A549 treated with ZK216348 at 1 μM for 4 hours (cell line): ENCODE measurements at places on chromosomes 7 and 10. TPM values are rescaled to one million over a fixed set of nuclear protein-coding genes. Genes with fewer than 3 reads are reported as not detected.

Gene GPAM
- total RNA-seq: 4.3 to 7.2 TPM (median 6.6 TPM) in 5 replicates

Gene ANXA8
- total RNA-seq: 29.5 to 41.7 TPM (median 34.3 TPM) in 5 replicates

Gene UNCX
- total RNA-seq: 0.21 TPM in 1 of 5 replicates, not detected in the others

Gene UPK3B
- total RNA-seq: 8.1 to 18.7 TPM (median 17.6 TPM) in 5 replicates

Gene CDHR1
- 0.06 to 0.14 TPM (median 0.10 TPM) in 4 of 5 replicates, not detected in the other for total RNA-seq
